ENCODE measurements at places on chromosomes 2 and 18. TPM values are rescaled to one million over a fixed set of nuclear protein-coding genes. Genes with fewer than 3 reads are reported as not detected.

ABCB11 gene
- 0.44 TPM for total RNA-seq

DNA sequence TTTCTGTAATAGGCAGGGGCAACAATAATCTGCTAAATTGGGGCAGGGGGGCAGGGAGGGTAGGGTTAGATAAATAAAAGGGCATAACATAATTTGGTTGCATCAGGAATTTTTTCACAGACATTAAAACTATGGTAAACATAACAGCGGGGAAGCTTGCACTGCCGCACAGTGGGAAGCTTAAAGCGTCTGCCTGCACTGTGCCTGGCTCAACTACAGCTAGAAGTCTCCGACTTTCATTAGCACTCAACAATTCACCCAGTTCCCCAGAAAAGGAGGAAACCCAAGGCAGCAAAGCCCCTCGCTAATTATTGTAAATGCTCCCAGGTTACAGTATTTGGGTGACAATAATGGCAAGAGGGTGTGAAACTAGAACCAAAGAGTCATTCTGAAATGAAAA, 562.9 kb downstream of the ARHGAP15 start:
- no peak for DNase-seq

ORMDL1 gene
- total RNA-seq: 63.3 TPM

MORN2 gene
- total RNA-seq: 15.0 TPM

DNA sequence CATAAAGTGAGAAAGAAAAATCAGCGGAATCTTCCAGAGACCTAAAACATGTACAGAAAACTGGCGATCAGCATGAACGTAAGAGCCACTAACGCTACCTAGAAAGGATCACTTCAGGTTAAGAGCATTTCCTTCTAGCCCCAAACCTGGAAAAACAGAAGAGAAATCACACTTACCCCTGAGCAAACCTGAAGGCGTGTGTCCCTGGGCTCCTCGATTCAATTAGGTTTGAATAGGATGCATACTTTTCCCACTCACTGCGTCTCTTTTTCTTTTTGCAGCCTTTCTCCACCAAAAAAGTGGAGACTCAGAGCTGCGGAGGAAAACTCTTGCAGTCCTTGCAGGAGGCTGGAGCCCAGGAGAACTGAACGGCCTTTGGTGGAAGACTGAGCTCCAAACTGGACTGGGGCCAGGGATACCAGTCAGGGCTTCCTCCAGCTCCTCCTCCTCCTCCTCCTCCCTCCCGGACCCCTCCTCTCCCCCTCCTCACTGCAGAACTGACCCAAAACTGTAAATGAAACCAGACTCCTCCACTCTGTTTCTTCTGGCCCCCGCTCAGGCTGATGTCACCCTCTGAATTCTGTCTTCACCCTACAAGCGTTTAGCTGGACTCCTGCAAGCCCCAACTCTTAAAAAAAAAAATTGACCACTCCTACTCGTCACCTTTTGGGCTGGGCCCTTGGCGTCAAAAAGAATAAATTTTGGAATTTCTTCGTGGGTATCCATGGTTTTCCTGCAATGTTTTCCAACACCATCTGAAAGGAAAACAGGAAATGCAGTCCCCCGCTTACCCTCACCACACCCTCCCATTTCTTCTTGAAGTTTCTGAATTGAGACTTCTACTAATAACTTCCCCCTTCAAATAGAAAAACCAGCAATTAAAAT, at the start of gene COL6A3:
TSS of gene COL6A3 (minus strand) at position 388 of the 885 bp plus-strand sequence. CDS start 17,347 bp downstream, outside the sequence.
- no peak for DNase-seq

CDKL4 gene
- total RNA-seq: 1.2 TPM

GRCh38 chr18:60585670-60586069, 213.1 kb upstream of the MC4R start:
- no peak for DNase-seq

DNA sequence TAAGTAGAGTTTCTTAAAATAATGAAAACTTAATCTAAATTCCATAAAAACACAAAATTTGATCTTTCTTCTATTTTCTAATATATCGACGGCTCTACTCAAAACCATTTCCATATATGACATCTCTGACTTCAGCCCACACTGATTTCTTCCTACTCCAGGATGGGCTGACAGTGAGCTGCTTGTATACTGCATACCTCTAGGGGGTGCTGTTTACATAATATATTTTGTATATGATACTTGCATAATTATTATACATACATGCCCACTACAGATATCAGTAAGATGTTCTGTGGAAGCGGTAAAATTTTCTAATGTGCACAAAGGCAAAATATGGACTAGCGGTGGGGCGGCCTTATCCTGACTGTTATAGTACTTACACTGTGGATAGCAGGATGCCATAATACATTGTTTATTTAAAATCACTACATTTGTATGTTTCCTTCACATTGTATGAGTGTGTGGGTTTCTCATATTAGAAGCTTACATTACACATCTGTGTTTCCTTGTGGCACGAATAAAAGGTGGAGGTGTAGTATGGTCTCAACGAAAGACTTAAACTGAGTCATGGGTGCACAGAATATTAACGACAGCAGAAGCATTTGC, 66.1 kb upstream of the NXPH2 start:
- DNase-seq: peak; percentile 41

SLC14A1 gene
- total RNA-seq: not detected

DNA sequence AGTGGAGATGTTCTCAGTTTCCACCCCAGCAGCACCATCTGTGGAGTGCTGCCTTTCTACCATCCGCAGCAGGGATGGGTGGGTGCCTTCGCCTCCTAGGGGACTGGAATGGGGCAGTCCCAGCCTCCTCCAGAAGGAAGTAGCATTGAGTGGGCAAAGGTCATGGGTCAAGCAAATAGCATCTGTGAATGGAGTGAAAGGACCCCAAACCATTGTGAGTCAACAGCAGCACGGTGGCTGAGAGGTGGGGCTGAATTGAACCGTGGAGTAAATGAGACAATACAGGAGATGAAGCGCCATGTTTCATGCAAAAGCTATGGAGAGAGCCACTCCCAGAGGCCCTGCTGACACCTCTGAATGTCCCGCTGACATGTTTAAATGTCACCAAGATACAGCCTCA, 9.7 kb downstream of the GPR55 start:
- DNase-seq: no peak

GALNT14 gene
- 0.40 TPM for total RNA-seq

GRCh38 chr2:189261431-189261841, 81.9 kb upstream of the COL5A2 start:
- DNase-seq: peak; percentile 95

- DNase-seq: peak; percentile 28
These were observed 312.7 kb downstream of the TCF4 start for GRCh38 chr18:55275039-55275901.

FAM136A gene
- 45.7 TPM for total RNA-seq

DNA sequence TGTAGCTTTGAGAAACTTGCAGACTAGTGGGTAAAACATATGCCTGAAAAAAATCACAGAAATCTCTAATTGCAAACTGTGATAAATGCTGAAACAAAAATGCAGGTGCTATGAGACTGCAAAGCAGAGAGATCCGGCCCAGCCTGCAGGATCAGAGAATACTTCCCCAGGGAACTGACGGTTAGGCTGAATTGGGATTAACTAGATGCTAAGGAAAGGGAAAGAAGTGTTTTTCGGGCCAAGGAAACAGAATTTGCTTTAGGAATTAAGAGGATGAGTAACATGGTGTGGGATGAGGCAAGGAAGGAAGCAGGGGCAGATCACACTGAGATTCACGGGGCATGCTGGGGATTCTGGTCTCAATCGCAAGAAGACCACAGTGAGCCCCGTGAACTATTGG, 71.5 kb downstream of the OSBPL6 start:
- DNase-seq: no peak

GRCh38 chr2:149662556-149662955, 75.0 kb upstream of the MMADHC start:
- no peak for DNase-seq

GRCh38 chr2:96734880-96735583, 4.8 kb downstream of the LMAN2L start:
- no peak for DNase-seq

DNA sequence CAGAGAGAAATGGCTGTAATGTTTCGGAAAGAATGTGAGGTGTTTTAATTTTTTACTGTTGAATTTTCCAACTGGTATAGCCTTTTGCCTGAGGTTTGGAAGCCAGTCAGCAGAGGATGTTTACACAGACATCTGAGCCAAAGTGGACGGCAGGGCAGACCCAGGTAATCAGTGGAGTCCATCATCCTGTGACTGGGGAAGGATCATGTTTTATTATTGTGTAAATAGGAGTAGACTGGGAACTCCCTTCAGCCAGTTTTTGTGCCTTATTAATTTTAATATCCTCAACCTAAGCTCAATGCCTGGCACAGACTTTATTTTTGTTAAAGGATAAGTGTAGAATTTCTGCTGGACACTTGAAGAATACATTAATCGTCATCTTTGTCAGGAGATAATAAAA, 142.0 kb upstream of the GAREM1 start:
- DNase-seq: no peak

DNA sequence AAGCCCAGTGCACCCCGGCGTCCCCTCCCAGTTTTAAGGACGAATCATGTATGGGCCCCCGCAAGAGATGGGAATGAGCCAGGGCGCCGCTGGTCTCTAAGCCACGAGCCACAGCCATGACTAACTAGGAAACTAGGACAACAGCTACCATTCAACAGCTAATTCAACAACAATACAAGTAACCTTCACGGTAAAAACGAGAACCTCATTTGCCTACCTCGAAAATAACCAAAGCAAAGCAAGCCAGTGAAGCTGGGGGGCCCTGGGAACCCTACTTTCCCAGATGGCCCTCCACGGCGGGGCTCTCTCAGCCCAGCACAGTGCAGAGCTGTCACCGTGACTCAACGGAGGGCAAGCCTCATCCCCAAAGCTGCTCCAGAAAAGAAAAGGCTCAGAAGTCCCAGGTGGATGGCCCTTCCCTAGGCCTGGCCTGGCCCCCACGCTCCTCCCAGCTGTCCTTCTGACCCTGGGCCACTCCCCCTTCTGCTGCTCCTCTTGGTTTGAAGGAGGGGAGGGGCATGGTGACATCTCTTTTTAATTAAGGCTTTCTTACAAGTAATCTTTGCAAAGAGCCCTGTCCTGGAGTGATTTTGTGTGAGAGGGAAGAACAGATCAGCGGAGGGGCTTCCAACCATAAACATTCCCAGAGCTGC, 126.3 kb downstream of the HDAC4 start:
- no peak for DNase-seq

GRCh38 chr18:191725-192124, 33.4 kb downstream of the USP14 start:
- no peak for DNase-seq

LINC00305 gene
- not detected for total RNA-seq

DNA sequence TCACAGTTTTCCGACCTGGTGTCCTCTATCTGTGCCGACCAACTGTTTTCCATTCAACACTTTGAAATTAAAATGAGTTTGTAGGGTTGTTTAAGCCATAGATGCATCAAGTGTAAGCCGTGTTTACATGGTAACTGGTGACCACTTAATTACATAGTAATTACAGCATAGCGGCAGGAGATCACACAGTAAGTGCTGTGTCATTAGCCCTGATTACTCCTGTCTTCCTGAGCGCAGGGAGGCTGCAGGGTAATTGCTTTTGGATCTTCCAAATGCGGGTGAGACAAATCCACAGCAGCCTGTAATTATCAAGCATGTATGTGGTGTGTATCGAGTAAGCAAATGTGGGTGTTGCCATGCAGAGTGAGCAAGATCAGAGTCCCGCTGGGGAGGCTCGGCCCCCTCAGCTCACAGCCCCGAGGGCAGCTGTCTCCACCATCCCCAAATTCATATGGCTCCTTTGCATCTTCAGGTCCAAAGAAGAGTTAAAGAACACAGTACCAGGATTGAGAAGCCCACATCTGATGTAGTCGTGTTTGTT, 71.5 kb upstream of the HDAC4 start:
- DNase-seq: no peak

DNA sequence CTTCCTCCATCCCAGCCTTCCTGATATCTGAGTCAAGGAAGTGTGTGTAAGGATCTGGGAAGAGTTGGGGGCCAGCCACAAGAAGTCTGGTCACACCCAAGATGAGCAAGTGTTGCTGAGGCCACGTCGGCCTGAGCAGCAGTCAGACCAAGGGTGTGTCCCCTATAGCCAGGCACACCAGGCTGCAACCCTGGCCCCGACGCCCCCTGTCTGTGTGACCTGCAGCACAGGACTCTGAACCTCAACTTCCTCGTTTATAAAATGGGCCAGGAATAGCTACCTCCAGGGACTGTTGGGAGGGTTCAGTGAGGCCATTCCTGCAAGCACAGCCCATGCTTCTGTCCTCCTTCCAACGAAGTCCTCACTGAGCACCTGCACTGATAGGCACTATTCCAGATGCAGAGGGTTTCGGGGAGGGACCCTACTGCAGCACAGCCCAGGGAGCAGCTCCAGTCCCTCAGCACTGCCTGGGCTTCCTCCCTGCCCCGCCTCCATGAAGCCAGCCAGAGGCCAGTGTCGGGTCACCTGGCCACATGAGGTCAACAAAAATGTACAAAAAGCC, 13.3 kb downstream of the LIMS2 start:
- no peak for DNase-seq

DNA sequence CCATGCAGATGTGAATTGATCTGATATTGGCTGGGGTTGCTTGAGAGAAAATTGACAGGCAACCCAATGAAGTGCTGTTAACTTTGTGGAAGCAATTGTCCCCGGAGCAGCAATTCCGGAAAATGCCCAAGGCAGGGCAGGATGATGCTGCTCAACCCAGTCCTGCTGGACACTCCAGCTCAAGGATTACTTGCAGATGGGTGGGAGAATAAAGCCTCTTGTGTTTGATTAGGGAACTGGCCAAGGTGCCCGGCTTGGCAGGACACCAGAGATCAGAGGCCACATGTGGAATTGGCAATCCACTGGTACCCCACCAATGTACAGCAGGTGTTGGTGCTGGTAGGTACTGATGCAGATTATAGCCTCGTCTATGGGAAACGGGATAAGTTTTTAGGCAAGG, 12.3 kb upstream of the C2orf42 start:
- DNase-seq: no peak

SLC9A4 gene
- 0.07 TPM for total RNA-seq

FABP1 gene
- not detected for total RNA-seq

- no peak for DNase-seq
These were observed 1615.3 kb upstream of the ZEB2 start for GRCh38 chr2:146135245-146135644.

- DNase-seq: no peak
These were observed 84.4 kb downstream of the SESTD1 start for GRCh38 chr2:179180242-179180641.

GRCh38 chr18:42617221-42617620, 498.3 kb downstream of the RIT2 start:
- DNase-seq: no peak

DARS1 gene
- total RNA-seq: 48.8 TPM

DNA sequence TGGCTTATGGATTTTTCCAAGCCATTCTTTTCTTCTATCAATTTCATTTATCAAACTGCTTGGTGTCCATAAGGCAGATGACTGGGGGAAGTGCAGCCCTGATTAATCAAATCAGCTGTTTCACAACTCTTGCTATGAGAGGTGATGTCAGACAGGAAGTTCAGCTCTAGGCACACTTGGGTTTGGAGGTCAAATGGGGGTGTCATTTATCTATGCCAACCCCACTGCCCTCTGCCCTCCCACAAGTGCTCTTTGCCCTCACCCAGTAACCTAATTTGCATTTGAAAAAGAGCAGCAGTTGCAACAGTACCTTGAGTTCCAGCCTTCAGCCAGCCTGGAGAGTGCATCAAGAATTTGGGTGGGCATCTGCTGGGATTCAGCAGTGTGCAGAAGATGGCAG, 431.3 kb upstream of the SPRED2 start:
- no peak for DNase-seq

HSPE1 gene
- total RNA-seq: 137 TPM
